Stimulated activated CD8-positive, alpha-beta memory T cell treated with anti-CD3 and anti-CD28 coated beads, Interleukin-4, amount 100 ng/mL, for 4 hours (primary cell): ENCODE measurements at places on chromosomes 11 and 22.

- no peak for DNase-seq
Observed at GRCh38 chr22:32354360-32355351, 3.0 kb upstream of the RFPL3 start.

DNA sequence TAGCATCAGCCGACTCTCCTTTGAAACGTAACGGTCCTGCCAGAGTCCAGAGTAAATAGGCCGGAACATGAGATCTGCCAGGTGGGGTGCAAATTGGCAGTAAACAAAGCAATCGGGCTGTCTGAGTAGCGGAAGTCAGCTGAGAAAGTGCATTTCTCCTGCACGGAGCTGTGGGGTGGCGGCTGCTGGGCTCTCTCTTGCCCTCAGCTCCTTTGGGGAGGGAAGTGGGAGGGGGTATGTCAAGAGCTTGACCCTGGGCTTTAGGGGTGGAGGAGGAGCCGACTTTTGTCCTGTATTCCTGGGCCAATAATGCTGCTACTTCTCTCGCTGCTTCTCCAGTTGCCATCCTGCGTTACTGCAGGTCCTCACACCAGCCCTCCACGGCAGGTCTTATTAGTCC lies 11.6 kb downstream of the GRIK4 start:
- DNase-seq, result no peak

DNA sequence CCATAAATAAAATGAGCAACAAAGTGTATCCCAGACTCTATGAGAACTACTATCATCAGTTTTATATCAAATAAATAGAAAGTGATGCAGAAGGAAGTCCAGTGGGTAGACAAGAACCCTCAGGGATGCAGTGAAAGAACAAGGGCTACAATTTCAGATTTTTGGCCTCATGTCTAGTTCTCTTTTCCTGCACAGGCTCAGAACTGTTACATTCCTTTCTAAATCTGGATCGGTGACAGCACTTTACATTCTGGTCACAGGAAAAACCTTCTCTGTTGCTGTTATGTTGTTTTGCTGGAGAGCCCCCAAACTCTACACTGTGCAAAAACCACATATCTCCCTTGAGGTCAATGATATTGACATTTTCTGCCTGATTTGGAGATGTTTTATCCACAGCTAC lies 108.8 kb upstream of the ANO5 start:
- no peak for DNase-seq

GRCh38 chr22:46203601-46203980 lies 46.5 kb downstream of the CDPF1 start:
- DNase-seq, result no peak

- DNase-seq, result no peak
Observed at GRCh38 chr22:44550711-44551491, 52.9 kb upstream of the RTL6 start.

- DNase-seq, result no peak
Observed at GRCh38 chr11:65915821-65916251, 3.0 kb downstream of the C11orf68 start.

GRCh38 chr11:35723493-35723892 lies 60.9 kb downstream of the TRIM44 start:
- DNase-seq, result no peak

- peak; percentile 47 for DNase-seq
Observed at GRCh38 chr22:29072193-29072978, 449 bp upstream of the KREMEN1 start.

GRCh38 chr11:65953471-65953870 lies 8.1 kb upstream of the SART1 start:
- no peak for DNase-seq

DNA sequence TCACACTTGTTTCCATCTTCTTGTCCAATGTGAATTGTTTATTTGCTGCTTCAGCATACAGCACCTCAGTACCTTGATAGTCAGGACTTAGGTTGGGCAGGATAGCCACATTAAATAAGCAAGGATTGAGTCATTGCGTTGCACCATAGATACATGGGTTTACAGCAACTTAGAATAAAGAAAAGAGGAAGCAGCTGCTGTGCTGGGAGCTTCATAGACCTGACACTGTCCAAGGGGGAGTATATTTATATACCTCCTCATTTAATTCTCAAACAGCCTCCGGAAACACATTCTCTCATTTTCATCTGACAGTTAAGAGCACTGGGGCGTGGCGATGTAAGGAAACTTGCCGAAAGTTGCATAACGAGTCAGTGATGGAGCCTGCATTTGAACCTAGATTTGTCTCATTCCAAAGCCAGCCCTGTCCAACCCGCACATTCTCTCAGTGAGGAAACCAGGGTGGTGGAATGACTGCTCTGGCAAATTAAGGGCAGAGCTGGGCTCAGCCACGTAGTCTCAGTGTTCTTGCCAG lies 42.2 kb downstream of the UBASH3B start:
- no peak for DNase-seq

- no peak for DNase-seq
Observed at GRCh38 chr11:67033661-67034166, 10.8 kb downstream of the SYT12 start.

DNA sequence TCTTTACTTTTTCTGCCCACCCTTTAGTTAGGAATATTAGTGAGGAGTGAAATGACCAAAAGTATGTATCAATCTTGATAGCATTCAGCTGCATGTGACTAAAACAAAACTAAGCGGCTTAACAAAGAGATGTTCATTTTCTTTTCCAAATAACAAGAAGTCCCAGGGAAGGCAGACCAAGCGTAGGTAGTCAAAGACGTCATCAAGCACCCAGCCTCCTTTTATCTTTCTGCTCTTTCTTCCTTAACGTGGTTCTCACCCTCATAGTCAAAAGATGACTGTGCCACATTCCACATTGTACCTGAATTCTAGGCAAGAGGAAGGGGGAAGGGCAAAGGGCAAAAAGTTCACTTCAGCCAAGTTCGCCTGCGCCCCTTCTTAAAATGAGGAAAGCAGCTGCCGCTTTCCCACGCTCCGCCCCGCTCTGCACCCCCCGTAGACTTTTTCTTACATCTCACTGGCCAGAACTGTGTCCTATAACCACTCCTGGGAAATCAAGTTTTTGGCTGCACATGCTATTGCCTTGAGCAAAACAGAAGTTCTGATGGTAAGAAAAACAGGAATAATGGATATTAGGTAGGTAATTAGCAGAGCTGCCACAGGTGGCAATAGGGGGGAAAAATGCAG lies 14.6 kb upstream of the PGM2L1 start:
- DNase-seq, result no peak

DNA sequence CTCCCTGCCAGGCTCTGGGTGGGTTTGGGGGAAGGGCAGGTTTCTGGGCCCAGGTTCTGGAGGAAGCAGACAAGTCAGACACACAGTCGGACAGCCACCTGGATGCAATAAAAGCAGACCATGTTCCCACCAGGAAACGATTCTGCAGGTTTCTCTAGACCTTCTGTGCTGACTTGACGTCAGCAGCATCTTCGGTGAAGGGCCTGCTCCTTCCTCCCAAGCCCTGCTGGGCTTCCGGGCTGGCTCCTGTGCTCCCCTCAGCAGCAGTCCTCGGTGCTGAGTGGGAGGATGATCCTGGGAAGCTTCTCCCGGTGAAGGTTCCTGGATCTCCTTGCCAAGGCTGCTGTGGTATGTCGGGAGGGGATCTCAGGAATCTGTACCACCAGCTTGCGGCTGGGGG lies 240.0 kb downstream of the GRIK4 start:
- no peak for DNase-seq

DNA sequence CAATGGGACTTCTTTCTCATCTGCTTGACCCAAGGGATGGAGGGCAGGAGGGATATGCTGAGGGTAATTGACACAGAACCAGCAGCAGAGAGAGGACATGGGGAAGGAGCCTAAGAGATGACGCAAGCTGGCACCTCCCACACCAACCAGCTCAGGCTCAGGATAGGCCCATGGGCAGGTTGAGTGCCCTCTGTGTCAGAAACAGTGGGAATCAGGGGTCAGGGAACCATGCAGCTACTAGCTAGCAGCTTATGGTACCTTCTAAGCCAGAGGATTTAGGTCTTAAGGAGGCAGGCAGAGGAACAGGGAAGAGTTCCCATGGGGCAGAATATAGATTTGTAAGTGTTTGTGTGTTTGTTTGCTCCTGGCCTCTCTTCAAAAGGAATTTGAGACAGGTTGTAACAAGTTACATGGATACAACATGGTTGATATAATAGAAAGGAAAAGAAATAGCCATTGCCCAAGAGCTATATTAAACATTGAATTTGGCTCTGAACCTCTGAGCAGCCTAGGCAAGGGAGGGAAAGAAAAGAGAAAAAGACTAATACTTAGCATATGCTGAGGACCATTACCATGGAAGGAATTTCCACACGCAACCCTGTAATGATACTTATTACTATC lies 39.9 kb upstream of the NAV2 start:
- no peak for DNase-seq

- no peak for DNase-seq
Observed at GRCh38 chr11:14015711-14016110, 53.2 kb downstream of the SPON1 start.

GRCh38 chr22:26937213-26937612 lies 279.8 kb downstream of the MIAT start:
- no peak for DNase-seq

DNA sequence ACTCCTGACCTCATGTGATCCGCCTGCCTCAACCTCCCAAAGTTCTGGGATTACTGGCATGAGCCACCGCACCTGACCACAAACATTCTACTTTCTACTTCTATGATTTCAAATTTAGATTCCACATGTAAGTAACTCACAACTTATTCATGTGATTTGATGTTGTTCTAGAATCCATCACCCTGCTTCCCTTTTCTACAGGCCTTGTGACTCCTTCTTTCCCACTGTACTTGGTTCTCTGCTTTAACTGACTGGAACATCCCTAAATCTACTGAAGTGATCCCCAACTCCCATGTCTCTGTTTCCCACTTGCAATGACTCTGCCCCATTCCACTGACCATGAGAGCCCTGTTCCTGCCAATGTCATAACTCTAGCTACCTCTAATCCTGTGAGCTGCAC lies 25.7 kb upstream of the MRPL17 start:
- DNase-seq, result no peak

- DNase-seq, result no peak
Observed at GRCh38 chr22:20904008-20904979, 12.9 kb upstream of the CRKL start.

GRCh38 chr22:19706661-19707151 lies 7.6 kb upstream of the SEPTIN5 start:
- no peak for DNase-seq

DNA sequence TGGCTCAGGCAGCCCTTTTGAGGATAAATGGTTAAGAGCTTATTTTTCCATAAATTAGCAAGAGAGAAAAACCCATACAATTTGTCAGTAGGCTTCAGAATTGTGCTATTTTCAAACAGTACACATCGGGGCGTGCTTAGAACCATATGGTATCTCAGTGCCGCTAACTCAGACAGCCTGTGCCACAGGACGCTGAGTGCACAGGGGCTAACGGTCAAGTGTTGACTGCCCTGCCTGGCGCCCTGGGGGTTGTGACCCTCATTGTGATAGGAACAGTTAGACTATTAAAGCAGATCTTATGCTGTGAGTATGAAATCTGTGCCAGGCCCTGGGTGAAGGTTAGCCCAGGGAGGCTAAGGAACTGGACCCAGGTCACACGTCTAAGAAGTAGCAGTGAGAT lies 1519.7 kb downstream of the BRD1 start:
- DNase-seq, result no peak

GRCh38 chr11:128152796-128153696 lies 434.3 kb downstream of the ETS1 start:
- no peak for DNase-seq

DNA sequence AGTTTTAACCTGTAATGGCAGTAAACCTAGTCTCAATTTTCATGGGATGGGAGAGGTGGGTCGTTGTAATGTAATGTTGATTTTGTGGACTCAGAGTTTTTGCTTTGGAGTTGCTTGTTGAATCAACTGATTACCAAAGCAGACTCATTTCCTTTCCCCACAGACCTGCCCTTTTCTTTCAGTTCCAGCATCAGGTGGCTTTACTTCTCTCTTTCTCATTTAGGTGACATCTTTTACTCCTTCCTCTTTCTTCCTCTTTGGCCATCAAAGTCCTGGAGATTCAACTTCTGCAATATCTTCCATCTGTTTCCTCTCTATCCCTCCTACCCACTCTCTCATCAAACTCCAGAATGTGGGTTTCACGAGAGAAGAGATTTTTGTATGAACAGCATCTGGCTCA lies 313.9 kb downstream of the TMEM135 start:
- no peak for DNase-seq

DNA sequence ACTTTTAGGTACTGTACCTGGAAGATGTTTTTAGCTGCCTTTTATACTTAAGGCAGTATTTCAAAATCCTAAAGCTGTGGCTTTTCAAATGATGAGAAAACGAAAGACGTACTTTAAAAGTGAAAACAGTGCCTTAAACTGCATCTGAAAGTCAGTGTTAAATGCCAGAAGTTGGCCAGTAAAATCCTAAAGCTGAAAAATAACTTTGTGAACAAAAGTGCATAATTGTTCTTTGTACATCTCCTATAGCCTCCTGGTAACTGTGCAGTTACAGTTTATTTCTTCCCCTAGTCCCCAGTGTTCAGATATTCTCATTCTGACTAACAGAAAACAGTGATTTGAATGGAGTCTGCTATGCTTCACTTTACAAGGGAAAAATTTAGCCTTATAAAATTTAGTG lies 6.8 kb downstream of the EED start:
- DNase-seq, result no peak

DNA sequence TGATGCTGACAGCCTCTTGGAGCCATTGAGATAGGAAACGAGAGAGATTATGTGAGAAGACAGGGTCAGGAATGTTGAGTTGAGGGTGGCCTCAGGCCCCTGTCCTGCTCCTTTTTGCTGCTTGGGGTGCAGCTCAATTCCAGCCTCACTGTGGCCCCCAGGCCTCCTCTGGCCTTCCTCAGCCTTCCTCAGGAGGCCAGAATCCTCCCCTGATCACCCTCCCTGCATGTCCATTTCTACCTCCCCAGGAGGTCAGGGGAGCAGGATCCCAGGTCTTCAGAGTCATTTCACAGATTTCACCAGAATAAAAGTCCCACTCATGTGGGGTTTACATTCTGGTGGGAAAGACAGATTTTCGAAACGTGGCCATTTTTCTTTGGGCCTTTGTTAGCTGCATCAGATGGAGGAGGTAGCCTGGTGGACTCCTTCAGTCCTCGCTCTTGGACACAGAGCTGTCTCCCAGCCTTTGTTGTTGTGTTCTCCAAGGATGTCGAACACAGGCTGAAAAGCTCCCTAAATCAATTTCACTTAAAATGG lies 2.2 kb upstream of the KCNQ1OT1 start:
- no peak for DNase-seq

GRCh38 chr22:24594569-24595120 lies 1.8 kb upstream of the LRRC75B start:
- DNase-seq, result no peak
